ENCODE measurements at places on chromosomes 3 and 15.

GRCh38 chr3:75294124-75294523, 370.0 kb upstream of the FRG2C start:
- no peak for DNase-seq

- no peak for DNase-seq
These were observed 43.6 kb downstream of the C2CD4B start for GRCh38 chr15:62121273-62122015.

DNA sequence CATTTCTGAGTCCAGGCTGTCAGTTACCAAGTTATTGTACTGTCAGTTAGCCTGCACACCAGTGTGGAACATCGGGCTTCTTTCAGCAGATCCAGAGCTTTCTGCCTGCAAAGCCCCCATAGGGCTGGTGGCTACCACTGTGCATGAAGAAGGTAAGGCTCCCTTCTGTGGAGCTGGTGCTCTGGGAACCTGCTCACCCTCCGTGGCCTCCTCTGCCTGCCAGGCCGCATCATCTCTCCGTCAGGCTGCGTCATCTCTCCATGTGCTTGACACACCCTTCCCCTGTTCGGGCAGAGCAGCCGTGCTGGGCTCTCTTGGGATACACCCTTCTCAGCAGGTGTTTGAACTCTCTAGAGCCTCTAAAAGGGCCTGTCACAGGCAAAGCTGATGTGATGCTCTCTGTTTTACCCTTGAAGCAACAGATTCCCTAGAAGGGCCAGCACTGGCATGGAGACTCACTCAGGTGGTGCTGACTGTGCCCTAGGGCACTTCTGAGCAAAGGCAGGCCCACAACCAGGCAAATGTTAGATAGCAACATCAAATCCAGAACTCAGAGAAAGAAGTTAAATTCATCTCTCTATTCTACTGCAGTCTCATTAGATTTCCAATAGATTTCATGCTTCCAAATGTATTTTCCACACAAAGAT, 261.1 kb downstream of the EPHB1 start:
- DNase-seq, result no peak

DNA sequence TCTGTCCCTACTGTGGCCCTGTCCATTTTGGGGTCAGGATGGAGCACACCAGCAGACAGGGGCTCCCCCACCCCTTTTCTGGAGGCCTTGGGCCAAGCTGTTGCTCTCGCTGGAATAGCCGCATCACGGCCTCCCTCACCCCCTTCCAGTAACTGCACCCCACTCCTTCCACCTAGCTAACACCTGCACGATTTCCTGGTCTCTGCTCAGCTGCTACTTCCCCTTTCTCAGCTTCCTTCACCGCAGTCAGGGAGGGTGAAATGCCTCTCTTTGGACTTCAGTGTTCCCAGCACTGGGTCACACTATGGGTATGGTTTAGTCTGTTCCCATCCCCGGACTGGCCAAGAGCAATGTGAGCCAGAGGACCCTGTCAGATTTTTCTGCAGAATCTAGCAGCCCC, 400.2 kb downstream of the MCTP2 start:
- no peak for DNase-seq

- DNase-seq, result no peak
These were observed 414.2 kb downstream of the AGBL1 start for GRCh38 chr15:86493884-86494283.

GRCh38 chr3:27119639-27120038, 249.5 kb downstream of the NEK10 start:
- no peak for DNase-seq

GRCh38 chr3:100003609-100004503, 110.4 kb downstream of the FILIP1L start:
- no peak for DNase-seq

DNA sequence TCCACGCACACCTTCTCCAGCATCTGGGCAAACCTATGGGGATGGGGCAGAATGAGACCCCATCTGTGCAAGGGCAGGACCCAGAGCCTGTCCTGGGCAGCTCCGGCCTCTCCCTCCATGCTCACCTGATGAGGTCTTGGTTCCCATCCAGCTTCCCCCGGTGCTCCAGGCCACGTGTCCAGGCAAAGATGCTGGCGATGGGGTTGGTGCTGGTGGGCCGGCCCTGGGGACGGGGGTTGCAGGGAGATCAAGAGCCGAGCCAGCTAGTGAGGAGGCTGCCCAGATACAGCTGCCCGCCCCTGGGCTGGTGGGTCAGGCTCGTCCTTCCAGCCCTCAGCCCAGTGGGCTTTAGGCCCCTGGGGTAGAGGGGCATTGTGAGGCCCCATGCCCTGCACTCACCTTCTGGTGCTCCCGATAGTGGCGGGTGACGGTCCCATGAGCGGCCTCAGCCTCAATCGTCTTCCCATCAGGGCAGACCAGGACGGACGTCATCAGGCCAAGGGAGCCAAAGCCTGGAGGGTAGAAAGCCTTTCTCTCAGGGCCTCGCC, 17.3 kb downstream of the IDH2 start:
- no peak for DNase-seq

- DNase-seq, result no peak
These were observed 13.5 kb upstream of the MYO5C start for GRCh38 chr15:52309154-52309548.

- no peak for DNase-seq
These were observed 95.9 kb downstream of the SLC49A4 start for GRCh38 chr3:122890720-122891220.

- no peak for DNase-seq
These were observed 162.9 kb downstream of the VGLL4 start for GRCh38 chr3:11480663-11481298.

- no peak for DNase-seq
These were observed 25.7 kb downstream of the INSYN1 start for GRCh38 chr15:73727330-73727976.

GRCh38 chr3:149585401-149585726, 72.5 kb downstream of the WWTR1 start:
- DNase-seq, result no peak

- no peak for DNase-seq
These were observed 457.1 kb downstream of the SQOR start for GRCh38 chr15:46091860-46092450.

DNA sequence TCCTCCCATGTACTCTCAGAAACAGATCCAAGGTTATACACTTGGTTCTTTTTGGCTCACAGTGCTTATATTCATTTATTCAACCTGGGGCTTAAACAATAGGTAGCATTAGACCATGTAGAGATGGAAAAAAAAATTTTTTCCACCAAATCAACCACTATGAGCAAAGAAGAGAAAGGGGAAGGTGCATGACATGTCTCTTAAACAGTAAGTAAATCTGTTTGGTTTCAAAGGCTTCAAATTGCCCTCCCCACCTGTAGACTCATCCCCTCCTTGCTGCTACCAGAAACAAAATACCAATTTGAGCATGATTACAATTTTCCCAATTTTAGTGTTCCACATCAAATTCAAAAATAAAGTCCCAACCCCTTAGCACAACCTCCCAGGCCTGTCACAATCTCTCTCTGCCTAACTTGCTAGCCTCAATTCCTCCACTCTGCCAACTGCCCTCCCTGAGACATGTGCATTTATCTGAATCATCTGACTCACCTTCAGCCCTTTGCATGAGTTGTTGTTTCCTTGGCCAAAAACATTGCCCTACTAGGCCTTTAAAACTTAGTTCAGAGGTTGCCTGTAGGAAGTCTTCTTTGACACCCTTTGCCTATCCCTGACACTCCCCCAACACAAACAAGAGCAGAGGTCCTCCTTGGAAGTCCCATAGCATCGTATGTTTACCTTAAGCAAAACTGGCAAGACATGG, 30.3 kb upstream of the TSC22D2 start:
- DNase-seq, result no peak

DNA sequence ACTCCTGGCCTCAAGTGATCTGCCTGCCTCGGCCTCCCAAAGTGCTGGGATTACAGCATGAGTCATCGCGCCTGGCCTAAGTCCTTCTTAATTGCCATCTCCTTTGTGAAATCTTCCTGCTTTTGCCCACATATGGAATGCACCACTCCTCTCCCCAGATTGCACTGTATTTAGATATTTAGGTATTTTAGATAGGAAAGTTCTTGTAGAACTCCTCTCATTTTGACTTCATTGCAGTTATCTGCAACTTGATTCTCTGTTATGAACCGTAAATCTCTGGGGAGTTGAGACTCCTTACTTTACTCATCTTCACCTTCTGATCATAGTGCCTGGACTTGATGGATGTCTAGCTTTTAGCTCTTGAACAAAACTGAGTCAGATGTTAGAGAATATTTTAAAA, 150.7 kb downstream of the AKAP13 start:
- no peak for DNase-seq

- DNase-seq, result no peak
These were observed 22.4 kb downstream of the WWTR1 start for GRCh38 chr3:149635396-149635795.

DNA sequence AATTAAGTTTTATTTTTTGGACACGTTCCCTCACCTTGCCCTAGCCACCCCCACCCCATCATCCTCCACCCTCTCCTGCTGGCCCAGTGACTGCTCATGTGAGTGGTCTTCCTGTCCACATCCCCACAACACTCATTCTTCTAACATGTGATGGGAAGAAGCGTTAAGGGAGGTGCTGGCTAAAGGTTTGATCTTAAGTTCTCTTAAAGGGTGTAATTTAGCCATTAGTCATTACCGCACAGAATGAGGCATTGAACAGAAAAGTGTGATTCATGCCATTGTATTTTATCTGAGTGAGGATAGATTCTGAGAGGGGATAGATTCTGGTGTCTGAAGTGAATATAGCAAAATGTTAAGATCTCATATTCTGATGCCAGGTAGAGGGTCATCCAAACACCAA, 272.9 kb upstream of the TPM1 start:
- DNase-seq, result no peak

DNA sequence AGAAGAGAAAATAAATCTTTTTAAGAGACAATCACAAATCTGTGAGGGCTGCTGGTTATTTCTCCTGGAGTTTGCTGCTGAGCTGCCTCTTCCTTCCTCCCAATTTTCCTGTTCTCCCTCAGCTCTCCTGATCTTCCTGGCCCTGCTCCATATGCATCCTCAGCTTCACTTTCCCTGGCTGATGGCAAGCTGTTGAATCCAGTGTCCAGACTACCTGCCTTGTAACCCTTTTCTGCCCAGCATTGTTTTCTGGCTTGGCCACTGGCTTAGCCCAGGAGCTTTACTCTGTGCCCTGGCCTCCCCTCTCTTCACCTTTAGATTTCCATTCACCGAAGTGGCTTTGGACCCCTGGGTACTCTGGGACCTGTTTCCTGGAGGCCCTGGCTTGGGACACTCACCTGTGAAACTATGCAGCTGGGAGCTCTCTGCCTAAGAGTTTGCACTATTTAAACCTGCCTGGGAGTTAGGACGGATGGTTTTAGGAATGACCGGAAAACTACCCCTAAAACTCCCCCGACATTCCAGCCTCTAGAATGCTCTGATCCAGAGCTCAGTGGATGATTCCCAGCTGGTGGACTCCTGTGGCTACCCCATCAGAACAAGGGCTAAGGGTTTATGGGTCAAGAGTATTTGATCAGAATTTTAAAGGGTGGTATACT, 90.0 kb downstream of the RBPMS2 start:
- no peak for DNase-seq

DNA sequence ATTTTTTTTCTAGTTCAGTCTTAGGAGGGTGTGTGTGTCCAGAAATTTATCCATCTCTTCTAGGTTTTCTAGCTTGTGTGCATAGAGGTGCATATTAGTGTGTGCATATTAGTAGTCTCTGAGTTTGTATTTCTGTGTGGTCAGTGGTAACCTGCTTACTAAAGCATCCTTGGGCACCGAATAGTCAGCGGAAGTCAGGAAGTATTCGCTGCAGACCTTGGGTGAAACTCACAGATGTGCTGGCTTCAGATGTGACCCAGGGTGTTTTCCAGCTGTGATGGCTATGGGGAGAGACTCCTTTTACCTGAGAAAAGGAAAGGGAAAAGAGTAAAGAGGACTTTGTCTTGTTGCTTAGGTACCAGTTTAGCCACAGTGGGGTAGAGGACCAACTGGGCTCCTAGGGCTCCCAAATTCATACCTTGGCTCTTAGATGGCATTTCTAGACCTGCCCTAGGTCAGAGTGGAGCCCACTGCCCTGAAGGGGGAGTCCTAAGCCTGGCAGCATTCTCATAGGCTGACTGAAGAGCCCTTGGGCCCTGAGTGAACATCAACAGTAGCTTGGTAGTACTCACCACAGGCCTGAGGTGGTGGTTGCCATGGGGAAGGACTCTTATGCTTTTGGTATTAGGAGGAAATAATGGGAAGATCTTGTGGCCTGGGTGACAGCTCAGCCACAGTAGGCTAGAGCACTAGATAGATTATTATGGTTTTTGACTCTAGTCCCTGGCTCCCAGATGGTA, 286.0 kb upstream of the ZPLD1 start:
- no peak for DNase-seq

DNA sequence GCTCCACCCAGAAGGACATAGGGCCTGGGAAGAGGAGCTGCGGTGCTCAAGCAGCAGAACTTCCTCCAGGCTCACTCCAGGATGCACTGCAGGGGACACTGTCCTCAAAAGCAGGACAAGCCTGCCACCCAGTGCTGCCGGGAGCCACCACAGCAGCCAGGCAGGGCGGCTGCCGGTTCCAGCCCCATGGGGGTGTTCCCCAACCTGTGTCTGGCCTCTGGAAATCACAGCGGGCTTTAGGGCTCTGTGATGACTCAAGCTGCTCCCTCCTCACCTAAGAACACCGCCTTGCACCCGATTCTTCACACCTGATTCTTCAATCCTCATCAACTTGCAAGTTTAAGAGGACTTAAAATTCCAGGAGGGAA, 71.9 kb upstream of the SLC6A11 start:
- no peak for DNase-seq

GRCh38 chr3:10443272-10444109, 61.9 kb downstream of the ATP2B2 start:
- DNase-seq, result no peak

DNA sequence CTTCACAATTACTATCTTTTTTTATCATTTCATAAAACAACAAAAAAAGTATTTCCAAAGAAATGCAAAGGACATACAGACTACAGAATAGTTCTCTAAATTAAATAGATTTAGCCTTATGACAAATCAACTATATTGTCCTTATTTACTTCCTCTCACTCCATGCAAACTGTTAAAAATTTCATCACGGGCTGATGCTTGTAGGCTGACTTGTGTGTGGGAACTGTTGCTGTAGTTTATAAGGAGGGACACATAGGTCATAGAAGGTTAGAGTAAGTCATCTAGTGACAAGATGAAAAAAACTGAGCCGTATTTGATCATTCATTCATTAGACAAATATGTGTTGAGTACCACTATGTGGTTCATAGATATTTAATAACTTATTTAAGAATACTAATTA, 232.5 kb upstream of the TBL1XR1 start:
- no peak for DNase-seq

DNA sequence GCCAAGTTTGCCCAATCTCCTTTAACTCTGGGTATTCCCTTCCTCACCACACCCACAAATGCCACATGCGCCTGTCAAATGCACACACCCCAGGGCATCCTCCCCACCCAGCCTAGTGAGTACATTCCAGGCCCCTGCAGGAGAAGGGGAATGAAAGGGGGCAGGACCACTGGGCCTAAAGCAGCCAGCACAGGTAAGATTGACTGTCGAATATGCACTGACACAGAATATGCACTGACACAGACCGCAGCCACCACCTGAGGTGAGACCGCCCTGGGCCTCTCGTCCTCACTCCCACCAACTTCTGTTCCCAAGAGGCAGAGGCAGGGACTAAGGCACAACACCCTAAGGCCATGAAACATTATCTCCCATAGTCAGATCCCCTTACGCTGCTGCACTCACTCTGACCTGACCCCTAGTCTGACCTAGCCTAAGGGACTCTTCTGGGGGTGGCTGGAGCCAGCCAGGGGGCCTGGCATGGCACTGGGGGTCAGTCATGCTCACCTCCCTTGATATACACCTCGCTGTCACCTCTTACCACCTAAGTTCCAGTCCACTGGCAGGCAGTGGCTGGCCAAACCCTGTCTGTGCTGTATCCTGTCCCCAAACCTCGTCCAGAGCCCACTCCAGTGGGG, 10.8 kb downstream of the AP3B2 start:
- no peak for DNase-seq

GRCh38 chr3:38497031-38497430, 891 bp downstream of the EXOG start:
- no peak for DNase-seq

All from psoas muscle (tissue), 8 donors.